ENCODE measurements at places on chromosomes 1 and 21.

- DNase-seq, result no peak
These were observed 192.8 kb downstream of the FCRL5 start for GRCh38 chr1:157359314-157360022.

DNA sequence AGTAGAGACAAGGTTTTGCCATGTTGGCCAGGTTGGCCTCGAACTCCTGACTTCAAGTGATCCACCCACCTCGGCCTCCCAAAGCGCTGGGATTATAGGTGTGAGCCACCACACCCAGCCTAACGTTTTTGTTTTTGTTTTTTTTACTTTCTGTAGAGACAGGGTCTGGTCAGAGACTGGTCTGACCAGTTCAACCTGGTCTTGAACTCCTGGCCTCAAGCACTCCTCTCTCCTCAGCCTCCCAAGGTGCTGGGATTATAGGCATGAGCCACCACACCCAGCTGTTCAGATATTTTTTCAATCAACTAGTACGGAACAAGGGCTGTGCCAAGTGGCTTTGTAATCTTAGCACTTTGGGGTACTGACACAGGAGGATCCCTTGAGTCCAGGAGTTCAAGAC is 209.5 kb downstream of the RERE start:
- DNase-seq, result no peak

GRCh38 chr1:153342178-153342577 is 6.5 kb downstream of the PGLYRP4 start:
- no peak for DNase-seq

GRCh38 chr1:76562292-76562691 is 305.0 kb upstream of the ST6GALNAC5 start:
- DNase-seq, result no peak

GRCh38 chr1:180156201-180156600 is 1.5 kb downstream of the QSOX1 start:
- DNase-seq, result no peak

DNA sequence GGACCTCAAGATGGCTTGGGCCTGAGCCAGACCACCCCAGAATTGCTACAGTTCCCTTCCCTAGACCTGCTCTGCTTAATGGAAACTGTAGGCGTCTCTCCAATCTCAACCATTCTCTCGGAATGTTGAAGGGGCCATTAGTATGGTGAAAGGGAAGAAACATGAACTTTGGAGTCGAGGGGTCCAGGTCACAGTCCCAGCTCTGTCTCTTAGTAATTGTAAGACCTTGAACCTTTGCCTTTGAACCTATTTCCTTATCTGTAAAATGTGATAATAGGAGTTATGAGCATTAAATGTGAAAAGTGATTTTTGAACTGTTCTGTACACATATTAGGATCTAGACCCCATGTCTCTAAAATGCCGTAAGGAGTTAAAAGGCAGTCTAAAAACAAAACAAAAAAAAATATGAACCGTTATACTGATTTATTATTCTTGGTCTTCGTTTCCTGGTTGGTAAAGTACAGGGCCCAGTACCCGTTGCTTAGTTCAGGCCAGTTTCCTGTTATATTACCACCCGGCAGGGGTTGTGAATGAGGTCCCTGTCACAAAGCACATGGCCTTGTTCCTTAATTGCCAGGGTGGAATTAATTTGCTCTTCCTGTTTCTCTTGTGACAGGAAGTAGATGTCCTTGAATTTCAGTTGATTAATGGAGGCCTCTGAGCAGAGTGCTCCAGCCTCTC is 42.3 kb downstream of the TCEANC2 start:
- DNase-seq, result no peak

DNA sequence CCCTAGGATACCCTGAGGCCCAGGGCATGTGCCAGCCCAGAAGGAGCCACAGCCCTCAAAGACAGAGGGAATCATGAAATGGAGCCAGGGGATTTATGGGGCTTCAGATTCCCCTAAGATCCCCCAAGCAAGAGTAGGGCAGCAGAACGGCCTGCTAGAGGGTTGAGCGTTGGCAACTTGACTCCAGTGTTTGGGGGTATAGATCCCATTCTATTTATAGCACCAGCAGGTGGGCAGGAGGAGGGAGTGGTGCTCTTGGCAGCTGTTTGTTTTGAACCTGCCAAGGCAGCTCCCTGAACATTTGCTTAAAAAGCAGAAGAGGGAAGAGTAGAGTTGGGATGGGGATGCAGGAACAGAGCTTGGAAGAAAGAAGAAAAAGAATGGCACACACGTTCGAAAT is 33.7 kb downstream of the GLUL start:
- DNase-seq, result no peak

- DNase-seq, result no peak
These were observed 15.9 kb downstream of the PDXK start for GRCh38 chr21:43734928-43735229.

DNA sequence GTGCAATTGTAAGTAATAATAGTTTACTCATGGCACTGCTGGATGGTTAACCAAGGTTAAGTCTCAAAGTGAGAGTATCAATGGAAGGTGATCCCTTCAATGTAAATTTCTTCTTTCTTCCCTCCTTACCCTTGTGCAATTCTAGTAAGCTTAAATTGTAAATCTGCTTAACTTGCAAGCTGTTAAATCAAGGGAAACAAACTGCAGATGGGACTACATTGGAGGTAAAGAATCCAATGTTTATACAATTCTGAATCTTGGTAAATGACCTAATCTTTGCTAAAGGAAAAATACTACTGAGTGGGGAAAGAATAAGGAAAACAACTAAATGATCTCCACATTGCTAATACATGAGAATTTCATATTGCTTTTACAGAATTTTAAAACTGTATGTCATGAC is 6.7 kb upstream of the CD55 start:
- DNase-seq, result no peak

- DNase-seq, result no peak
These were observed 6.7 kb upstream of the PINK1 start for GRCh38 chr1:20626524-20626923.

GRCh38 chr1:185439727-185440415 is 122.8 kb upstream of the IVNS1ABP start:
- no peak for DNase-seq

GRCh38 chr1:155864393-155864792 is 5.0 kb downstream of the SYT11 start:
- no peak for DNase-seq

DNA sequence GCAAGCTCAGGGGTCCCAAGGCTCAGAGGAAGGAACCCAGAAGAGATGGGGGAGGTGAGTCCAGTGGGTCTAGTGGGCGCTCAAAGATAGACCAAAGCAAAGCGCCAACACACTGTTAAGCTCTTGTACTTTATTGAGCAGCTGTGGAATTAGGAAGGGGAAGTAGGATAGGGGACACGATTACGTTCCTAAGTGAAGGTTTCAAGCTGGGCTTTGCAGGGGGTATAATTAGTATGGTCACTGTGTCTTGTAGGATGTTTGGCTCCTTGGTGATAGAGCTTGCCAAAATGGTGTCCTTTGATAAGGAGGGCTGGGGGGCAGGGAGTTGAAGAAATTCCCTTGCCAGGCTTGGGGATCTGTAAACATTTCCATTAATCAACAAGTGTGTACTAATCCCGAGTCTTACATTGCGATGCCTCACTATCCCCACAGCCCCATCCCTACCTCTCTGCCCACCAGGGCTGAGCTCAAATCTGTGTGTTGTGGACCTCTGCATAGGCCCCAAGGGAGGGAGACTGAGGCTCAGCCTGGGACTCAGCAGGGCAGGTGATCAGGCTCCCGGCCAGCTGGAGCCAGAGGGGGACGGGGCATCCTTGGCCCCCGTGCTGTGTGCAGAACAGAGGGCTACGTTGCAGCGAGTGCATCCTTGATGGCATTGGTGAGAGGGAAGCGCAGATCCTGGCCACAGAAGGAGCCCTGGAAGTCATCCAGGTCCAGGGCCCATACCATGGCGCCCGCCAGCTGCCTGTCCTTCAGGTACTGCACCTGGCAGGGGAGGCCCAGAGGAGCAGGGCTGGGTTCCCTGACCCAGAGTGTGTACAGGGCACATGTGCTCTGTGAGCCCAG is 3.4 kb upstream of the MYBPH start:
- DNase-seq, result no peak

GRCh38 chr1:204376919-204377799 is 17.4 kb upstream of the PLEKHA6 start:
- DNase-seq, result no peak

- no peak for DNase-seq
These were observed 378.3 kb downstream of the NPHP4 start for GRCh38 chr1:5613900-5614299.

DNA sequence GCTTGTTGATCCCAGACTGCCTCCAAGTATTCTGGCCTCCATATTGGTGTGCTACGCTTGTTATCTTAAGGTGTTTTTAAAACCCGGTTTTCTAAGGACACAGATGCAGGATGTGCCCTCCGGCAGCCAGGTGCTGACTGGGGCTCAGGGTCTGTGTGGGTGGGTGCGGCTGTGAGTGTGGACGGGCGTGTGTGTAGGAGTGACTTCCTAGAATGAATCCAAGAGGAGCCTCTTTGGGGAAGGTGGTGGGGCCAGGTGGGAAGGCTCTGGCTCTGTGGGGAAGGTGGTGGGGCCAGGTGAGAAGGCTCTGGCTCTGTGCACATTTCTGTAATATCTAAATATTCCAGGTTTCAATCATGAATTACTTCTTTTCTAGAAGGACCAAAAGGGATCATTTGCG is 12.8 kb upstream of the TSPEAR start:
- DNase-seq, result no peak

GRCh38 chr1:182143825-182144645 is 82.5 kb upstream of the ZNF648 start:
- DNase-seq, result no peak

- DNase-seq, result peak; percentile 27
These were observed 22.9 kb downstream of the ATP2B4 start for GRCh38 chr1:203649551-203649998.

DNA sequence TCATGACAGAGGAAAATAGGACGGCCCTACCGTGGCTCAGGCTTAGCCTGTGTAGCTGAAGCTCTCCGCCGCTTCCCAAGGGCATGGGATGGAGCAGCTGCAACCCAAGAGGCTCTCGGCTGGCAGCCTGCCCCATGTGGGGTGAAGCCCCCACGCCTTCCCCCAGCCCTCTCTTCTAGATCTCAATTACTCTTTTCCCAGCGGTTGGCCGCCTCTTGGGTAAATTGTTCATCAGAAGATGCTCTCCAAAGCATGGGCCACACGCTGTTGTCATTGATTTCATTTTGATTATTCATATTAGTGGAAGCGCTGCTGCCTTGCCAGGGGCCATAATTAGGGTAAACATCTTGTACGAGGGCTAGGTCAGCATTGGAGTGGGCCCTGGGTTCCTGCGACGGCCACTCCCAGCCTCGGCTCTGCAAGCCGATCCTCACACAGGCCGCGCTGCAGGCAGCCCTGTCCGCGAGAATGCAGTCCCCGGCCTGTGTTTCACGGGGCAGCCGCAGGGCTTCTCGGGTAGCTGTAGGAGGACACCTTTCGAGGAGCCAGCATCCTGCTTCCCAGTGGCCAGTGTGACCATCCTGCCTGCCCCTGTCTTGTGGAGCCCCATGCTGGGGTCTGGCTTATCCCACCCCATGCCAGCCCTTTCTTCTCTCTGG is 114.4 kb upstream of the VAMP3 start:
- DNase-seq, result no peak

- no peak for DNase-seq
These were observed 10.6 kb downstream of the EFCAB7 start for GRCh38 chr1:63533931-63534330.

- no peak for DNase-seq
These were observed 174.1 kb upstream of the EDN2 start for GRCh38 chr1:41658431-41659158.

DNA sequence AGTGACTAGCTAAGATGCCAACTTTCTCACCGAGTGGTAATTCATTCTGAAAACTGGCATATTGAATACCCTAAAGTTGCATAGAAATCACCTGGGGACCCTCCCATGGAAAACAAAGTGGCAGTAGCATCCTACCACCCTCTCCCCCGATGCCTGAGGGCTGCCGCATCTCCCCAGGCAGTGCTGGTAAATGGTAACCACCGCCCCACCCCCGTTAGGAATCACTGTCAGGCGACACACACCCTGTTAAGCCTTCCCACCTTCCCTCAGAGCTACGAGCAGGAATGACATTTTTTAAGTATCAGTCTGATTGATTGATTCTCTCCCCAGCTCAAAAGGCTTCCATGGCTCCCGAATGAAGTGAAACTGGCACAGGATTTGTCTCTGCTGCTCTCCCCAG is 28.3 kb downstream of the TMPRSS2 start:
- DNase-seq, result no peak

DNA sequence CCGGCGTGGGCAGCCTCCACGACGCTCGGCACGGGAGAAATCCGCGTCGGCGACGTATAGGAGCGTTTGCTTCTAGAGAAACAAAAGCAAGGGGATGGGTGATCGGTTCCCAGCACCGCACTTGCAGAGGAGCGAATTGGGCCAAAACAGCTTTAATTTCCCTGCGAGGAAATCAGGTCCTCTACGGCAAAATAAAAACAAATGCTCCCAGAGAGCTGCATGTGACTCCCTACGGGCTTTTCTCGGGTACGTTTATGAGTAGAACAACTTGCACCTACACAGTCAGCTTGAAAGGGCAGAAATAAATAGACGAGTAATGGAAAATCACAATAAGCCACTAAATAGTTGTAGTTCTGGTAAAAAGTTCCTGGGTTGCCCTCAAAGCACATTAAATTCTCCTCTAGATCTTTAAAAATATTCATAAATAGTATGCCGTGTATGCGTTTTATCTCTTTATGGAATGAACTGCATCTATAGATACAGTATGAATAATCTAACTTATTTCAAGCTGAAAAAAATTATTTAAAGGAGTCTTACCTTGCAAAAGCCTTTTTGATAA is 1.2 kb downstream of the NHLH2 start:
- DNase-seq, result no peak

DNA sequence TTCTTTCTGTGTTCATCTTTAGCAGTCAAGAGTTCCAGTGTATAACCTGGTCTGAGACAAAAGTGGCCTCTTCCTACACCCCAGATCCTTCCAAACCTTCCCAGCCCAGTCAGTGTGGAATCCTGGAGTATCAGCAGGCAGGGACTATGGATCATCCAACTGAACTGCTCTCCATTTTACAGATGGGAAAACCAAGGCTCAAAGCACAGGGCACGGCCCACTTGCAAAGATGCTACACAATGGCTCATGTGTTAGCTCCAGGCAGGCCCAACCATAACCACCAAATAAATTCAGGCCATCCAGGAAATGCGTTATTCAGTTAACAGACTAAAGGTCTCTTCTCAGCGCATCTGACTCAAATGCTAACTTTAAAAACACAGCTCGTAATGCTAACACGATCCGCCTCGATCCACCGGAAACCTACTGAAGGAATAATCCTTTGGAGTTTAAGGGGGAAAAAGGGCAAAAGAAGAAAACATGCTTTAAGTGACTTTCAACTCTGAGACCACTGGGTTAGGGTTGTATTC is 7.1 kb downstream of the GLIS1 start:
- DNase-seq, result no peak

GRCh38 chr1:2044510-2045319 is 5.5 kb upstream of the PRKCZ start:
- DNase-seq, result peak; percentile 68
